ENCODE measurements at places on chromosomes 2 and 18.

GRCh38 chr18:55858661-55859515 is 270.9 kb upstream of the TCF4 start:
- no peak for DNase-seq

GRCh38 chr18:76972846-76973519 is 150.6 kb downstream of the ZNF236 start:
- no peak for DNase-seq

- peak; percentile 24 for DNase-seq
These were observed 144.1 kb downstream of the NDUFA10 start for GRCh38 chr2:239881031-239881471.

- DNase-seq, result no peak
These were observed 70.0 kb downstream of the ACSL3 start for GRCh38 chr2:222930862-222931261.

DNA sequence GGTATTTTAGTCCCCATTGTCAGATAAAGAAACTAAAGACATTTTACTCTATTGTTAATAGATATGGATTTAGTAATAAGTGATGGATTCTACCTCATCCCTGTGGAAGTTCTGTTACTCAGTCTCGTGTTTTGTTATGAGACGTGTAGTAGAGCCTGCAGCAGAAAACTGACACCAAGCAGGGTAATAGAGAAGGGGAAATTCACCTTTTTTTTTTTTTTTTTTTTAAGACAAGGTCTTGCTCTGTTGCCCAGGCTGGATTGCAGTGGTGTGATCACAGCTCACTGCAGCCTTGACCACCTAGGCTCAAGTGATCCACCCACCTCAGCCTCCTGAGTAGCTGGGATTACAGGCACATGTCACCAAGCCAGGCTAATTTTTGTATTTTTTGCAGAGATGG is 164.5 kb downstream of the CERS6 start:
- DNase-seq, result no peak

- DNase-seq, result no peak
These were observed 45.6 kb downstream of the LCLAT1 start for GRCh38 chr2:30492619-30493018.

GRCh38 chr2:64312622-64313397 is 141.2 kb upstream of the LGALSL start:
- DNase-seq, result no peak

DNA sequence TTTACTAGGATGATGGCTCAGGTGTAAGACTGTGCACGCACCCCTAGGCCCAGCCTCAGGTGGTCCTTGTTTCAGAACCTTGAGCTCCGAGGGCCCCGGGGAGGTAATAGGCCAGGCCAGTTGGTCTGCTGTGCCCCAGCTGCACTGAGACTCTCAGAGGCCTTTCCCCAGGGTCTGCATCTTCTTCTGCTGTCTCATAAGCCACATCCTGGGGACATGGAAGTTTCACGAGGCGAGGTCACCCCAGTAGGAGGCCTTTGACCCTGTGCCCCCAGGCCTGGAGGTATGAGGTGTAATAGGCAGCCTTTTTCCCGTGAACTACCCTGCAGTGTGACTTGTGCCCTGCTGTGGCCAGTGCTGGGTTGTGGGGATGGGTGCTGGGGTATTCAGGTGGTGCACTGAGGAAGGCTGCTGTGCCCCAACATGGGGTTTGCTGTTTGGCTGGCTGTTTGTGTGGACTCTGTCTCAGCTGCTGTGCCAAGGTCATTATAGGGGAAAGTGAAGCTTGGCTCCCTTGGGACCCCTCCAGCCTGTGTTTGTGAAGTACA is 6.9 kb downstream of the OXER1 start:
- peak; percentile 38 for DNase-seq

- no peak for DNase-seq
These were observed 233.3 kb downstream of the AGAP1 start for GRCh38 chr2:235727174-235727573.

Data from activated CD8-positive, alpha-beta memory T cell treated with anti-CD3 and anti-CD28 coated beads for 24 hours (primary cell).